ENCODE measurements at places on chromosomes 5 and 9.

- DNase-seq = no peak
These were observed 9.2 kb downstream of the ARPC5L start for GRCh38 chr9:124871156-124871561.

DNA sequence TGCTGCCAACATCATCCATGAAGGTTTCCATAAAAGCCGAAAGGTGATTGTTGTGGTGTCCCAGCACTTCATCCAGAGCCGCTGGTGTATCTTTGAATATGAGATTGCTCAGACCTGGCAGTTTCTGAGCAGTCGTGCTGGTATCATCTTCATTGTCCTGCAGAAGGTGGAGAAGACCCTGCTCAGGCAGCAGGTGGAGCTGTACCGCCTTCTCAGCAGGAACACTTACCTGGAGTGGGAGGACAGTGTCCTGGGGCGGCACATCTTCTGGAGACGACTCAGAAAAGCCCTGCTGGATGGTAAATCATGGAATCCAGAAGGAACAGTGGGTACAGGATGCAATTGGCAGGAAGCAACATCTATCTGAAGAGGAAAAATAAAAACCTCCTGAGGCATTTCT, 10.1 kb downstream of the TLR4 start:
- no peak for DNase-seq

- no peak for DNase-seq
These were observed 14.0 kb downstream of the OR13J1 start for GRCh38 chr9:35856206-35856605.

GRCh38 chr5:3220638-3221288, 374.9 kb upstream of the IRX1 start:
- no peak for DNase-seq

GRCh38 chr5:167514461-167514860, 777.0 kb upstream of the WWC1 start:
- no peak for DNase-seq

GRCh38 chr9:108197899-108198298, 657.9 kb downstream of the ACTL7B start:
- no peak for DNase-seq

- no peak for DNase-seq
These were observed 42.9 kb upstream of the HAND1 start for GRCh38 chr5:154520861-154521453.

GRCh38 chr5:105807951-105808350, 1862.8 kb downstream of the EFNA5 start:
- DNase-seq = no peak

DNA sequence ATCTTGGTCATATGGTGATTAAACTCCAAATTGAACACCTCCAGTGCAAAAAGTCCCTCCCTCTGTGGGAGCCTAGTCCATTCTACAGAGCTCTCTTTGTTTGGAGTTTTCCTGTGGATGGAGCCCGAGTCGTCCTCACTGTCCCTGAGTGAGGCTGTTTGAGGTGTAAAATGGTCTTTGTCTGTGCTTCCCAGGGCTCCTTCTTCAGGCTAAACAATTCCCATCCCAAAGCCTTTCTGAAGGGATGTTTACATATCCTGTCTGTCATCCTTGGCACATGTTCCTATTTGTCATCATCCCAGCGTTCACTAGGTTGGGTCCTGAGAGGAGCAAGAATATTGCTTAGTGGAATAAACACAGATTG, 68.9 kb downstream of the COL27A1 start:
- DNase-seq = no peak

GRCh38 chr9:114737118-114737517, 55.1 kb upstream of the TEX48 start:
- no peak for DNase-seq

- DNase-seq = no peak
These were observed 519.2 kb downstream of the KIF4B start for GRCh38 chr5:155532621-155533311.

DNA sequence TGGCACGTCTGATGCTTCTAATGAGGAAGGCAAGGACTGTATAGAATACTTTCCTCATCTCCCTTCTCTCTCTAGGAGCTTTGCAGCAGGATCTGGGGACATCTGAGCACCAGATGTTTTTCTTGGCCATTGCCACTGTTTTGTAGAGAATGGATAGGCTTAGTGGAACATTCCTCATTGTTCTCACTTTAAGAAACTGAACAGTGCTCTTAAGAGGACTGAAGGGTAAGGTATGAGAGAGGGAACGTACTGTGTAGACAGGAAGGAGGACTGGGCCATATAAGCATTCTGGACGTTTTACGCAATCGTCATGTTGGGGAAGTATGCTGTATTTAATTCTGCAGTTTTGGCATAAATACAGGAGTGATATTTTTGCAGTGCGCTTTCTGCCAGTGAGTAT, 70.6 kb downstream of the SMARCA2 start:
- DNase-seq = no peak

DNA sequence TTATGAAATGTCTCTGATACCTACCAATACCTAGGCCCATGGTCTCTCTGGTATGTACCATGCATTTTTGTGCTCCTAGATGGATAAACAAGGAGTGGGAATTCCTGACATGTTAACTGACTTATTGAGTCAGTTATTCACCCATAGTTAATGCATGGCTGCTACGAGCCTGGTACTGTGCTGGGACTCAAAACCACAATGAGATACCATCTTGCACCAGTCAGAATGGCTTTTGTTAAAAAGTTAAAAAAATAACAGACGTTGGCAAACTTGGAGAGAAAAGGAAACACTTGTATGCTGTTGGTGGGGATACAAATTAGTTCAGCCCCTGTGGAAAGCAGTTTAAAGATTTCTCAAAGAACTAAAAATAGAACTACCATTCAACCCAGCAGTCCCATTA, 293.8 kb downstream of the OSTF1 start:
- no peak for DNase-seq

DNA sequence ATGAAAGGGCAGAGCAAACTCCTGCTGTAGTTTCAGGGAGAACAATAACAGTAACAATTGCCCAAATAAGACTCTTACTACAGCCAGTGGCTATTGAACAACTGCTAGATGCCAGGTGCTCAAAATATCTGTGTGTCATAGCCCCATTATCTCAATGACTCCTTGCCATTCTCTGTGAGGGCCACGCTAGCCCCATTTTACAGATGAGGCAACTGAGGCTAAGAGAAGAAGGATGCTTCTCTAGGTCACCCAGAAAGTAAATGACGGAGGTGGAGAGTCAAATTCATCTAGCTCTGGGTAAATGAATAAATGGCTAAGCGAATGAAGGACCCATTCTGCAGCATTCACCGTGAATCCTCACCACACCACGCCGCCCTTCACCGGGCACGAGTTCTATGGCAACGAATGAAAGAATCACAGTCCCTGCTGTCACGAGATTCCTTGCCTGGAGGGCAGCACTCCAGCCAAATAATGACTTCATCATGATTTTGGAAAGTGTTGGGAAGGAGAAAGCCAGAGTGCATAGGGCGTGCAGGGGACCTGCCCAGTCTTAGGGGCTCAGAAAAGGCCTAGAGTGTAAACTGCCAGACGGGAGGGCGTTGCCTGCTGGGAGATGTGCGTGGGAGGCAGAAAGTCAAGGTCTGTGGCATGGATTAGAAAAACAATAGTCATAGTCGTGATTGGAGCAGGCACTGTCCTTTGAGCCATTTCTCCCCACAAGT, 147.2 kb downstream of the C9orf50 start:
- DNase-seq = no peak

GRCh38 chr9:111274737-111275136, 55.3 kb downstream of the OR2K2 start:
- no peak for DNase-seq

GRCh38 chr5:162410365-162410764, 342.8 kb downstream of the GABRG2 start:
- no peak for DNase-seq

- DNase-seq = peak; percentile 25
These were observed 95.7 kb downstream of the KCNT1 start for GRCh38 chr9:135797507-135798262.

GRCh38 chr9:137162505-137163364, 7.1 kb downstream of the LRRC26 start:
- DNase-seq = no peak

DNA sequence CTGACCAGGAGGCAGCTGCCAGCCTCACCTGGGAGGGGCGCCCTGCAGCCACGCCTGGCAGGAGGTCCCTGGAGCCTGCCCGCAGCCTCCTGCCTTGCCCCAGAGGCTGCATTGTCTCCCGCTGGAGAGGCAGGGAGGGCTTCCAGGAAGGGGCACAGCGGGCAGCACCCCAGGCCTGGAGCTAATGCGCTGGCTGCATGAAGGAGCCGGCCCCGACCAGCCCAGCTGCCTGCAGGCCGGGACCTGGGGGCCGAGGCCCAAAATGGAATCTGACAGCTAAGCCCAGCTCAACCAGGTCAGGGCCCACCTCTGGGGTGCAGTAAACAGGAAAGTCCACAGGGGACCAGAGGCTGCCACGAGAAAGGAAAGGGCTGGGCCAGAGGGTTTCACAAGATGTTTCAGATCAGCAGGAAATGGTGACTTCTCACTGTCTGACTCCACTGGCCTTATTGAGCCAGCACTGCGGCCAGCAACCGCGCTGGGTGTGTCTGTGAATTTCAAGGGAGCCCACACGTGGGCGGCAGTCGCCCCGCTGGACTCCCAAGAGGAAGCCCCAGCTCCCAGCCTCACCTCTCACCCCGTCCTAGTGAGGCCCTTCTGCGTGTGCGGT, 18.6 kb upstream of the NOTCH1 start:
- DNase-seq = no peak
